ENCODE measurements at places on chromosomes 7 and 10.

GRCh38 chr10:30188556-30189237, 129.3 kb upstream of the JCAD start:
- DNase-seq, result no peak

DNA sequence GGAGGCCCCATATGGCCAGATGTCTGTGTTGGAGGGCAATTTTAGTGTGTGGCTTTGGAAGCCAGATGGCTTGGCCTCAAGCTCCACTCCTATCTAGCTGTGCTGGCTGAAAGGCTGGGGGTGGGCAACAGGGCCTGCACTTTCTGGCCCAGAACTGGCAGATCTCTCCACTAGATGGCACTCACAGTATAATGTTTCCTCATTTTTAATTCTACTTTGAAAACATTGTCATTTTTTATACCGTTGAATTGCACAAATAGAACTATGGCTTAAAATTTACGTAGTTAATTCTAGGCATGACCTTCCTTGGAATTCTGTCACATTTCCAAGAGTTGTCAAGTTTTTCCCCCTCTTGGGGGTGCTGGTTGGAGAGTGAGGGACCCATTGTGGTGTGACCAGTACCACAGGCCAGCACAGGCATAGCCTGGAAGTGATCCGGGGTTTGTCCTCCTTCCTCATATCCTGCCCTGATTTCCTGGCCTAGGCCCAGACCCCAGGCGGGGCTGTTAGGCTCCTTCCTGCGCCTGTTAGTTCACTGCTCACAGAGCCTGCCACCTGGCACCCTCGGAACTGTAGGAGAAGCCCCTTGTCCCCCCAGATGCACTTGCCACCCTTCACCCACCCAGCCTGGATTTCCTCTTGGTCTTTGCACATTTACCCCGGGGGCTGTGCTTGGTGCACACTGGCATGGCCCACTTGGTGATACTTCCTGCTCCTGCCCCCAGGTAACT, 52.8 kb downstream of the ARHGAP22 start:
- peak; percentile 72 for DNase-seq

DNA sequence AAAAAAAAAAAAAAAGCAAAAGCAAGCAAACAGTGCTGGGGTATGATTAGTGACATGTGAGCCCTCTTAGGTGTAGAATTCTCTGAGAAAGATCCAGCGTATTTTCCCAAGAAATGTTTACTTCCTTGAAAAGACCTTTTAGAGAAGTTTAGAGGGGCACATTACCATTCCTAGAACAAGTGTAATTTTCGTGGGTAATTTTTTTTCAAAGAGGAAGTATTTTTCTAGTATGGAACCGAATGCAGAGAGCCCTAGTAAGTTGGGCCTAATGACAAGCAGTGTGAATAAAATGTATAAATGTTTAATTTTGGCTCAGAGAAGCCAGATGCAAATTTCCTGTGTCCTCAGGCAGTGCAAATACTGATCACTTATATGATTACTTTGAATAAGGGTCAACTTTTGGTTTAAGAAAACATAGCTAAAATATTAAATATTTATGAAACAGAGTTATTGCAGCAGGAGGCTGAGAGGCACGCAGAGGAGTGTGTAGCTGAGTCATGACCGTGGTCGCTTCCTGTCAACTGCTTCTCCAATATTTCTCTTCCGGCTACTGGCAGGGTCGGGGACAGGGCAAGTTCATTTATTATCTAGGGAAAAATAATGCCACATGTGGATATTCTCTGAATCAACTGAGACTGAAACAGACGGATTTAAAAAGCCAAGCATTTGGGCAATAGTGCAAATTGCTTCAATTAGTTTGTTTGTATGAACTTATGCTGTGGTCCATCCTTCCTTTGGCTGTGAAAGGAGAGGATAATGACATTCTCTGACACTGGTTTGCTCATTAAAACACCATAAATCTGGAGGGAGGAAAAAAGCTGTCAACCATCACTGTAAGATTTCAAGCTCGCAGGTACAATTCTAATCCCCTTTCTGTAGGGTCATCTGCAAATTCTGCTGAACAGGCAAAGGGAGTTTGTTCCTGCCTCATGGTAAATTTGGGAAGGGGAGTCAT, 495.2 kb downstream of the GLRX3 start:
- no peak for DNase-seq

DNA sequence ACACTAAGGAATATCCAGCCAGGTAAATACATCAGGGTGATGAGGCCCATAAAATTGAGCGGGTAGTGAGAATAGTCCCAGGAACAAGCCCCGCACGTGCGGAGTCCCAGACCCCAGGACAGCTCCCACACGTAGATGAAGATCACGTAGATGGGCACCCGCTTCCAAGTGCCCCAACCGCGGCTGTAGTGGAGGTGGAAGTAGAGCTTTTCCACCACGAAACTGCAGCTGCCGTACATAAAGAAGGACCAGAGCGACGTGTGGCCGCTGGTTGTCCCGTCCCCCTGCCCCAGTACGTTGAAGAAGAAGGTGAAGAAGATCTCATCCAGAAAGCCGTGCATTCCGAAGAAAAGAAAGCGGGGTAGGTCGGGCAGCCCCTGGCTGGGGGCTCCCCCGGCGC, 948 bp downstream of the TMEM229A start:
- DNase-seq, result peak; percentile 76

GRCh38 chr7:80588591-80588990, 49.9 kb upstream of the CD36 start:
- no peak for DNase-seq

GRCh38 chr10:71972746-71973695, 8.8 kb downstream of the CHST3 start:
- DNase-seq, result no peak

- DNase-seq, result no peak
Measured at GRCh38 chr7:20826243-20826642, 39.6 kb upstream of the SP8 start.

- no peak for DNase-seq
Measured at GRCh38 chr7:92460109-92460508, 12.8 kb downstream of the GATAD1 start.

- DNase-seq, result no peak
Measured at GRCh38 chr7:100577507-100577906, 3.8 kb upstream of the SAP25 start.

DNA sequence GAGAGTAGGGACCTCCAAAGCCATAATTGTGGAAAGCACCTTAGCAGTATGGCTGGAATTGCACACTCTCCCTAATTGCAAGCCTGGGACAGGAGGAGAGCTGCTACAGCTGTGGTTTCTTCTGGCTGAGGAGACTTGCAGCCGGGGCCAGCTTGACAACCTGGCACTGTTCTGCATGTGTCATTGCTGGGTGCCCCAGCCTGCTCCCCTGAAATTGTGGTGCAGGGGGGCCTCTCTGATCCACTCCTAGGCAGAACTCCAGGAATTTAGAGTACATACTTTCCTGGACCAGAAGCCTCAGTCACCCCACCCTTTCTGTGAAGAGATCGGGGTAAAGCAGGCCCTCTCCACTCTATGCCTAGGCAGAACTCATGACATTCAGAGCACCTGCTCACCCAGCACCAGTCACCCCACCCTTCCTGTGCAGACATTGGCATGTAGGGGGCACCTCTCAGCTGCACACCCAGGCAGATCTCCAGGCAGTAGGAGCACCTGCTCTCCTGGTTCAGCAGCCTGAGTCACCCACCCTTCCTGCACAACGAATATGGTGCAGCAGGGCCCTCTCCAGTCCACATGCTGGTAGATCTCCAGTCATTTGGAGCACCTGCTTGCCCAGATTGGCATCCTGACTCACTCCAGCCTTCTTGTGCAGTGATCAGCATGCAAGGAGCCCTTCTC, 34.4 kb upstream of the DYNC1I1 start:
- no peak for DNase-seq

- peak; percentile 52 for DNase-seq
Measured at GRCh38 chr7:113710310-113711096, 208.3 kb downstream of the PPP1R3A start.

DNA sequence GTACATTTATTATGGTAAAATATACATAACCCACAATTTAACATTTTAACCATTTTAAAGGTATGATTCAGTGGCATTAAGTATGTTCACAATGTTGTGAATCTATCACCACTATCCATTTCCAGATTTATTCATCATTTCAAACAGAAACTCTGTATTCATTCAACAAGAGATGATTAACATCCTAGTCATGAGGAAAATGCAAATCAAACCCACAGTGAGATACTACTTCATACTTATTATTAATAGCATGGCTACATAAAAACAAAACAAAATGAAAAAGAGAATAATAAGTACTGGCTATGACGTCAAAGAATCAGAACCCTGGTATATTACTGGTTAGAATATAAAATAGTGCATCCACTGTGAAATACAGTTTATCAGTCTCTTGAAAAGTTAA, 386.6 kb upstream of the POM121L12 start:
- no peak for DNase-seq

GRCh38 chr7:44794331-44794730, 2.1 kb upstream of the PPIA start:
- DNase-seq, result no peak

GRCh38 chr7:114405427-114405826, 9.2 kb upstream of the FOXP2 start:
- no peak for DNase-seq

DNA sequence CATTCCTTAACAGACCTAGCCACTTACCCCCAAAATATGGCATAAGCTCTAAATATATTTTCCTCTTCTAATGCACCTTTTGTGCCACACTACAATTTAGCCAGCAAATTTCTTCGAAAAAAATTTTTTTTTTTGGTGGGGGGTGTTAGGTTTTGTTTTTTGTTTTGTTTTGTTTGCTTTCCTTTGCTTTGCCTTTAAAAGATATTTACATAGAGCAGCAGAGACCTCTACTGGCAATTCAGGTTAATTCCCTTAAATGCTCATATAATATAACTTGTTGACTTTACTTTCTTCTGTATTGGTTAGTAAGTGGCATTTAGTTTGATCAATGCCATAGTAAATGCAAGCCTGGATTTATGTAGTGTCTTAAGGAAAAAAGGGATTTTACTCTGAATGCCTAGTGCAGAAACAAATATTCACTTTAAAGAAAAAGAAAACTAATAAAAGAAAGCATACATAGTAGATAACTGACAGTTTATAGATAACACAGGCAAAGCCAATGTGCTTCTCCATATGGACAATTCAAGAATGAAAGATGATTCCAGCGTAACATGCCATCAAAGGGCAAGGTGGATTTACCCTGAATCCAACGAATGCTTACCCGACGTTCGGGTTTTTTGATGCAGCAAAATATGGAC, 1250.6 kb downstream of the GATA3 start:
- DNase-seq, result no peak

GRCh38 chr10:36802490-36803153, 322.8 kb upstream of the ANKRD30A start:
- peak; percentile 33 for DNase-seq

DNA sequence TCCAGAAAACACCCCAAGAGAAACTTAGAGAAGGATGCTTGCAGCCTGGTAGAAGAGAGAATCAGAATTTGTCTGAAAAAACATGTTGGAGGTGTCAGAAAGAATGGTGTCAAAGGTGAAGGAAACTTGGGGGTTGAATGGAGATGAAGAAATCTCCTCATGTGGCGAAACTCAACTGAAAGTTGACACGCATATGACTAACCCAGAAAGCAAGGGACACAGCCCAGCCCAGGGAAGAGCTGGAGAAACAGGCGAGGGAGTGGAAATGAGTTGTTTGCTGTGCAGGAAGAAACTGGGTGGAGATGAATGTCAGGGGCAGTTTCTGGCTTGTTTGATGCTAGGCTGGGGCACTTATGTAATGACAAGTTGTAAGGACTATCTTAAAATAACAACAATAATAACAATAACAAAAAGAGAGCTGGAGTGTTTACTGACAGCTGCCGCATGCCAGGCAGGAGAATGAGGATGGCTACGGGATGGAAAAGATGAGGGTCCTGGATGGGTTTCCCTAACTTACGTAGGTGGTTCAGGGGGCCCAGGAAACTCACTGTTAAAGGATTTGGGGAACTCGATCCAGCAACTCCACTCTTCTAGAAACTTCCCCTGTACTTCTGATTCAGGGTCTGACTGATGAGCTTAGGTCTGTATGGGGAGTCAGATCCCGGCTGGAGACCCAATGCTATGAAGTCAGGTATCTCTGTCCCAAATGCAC, 57.4 kb downstream of the MAP3K8 start:
- no peak for DNase-seq

GRCh38 chr10:49183596-49184542, 4.3 kb downstream of the TMEM273 start:
- DNase-seq, result no peak

DNA sequence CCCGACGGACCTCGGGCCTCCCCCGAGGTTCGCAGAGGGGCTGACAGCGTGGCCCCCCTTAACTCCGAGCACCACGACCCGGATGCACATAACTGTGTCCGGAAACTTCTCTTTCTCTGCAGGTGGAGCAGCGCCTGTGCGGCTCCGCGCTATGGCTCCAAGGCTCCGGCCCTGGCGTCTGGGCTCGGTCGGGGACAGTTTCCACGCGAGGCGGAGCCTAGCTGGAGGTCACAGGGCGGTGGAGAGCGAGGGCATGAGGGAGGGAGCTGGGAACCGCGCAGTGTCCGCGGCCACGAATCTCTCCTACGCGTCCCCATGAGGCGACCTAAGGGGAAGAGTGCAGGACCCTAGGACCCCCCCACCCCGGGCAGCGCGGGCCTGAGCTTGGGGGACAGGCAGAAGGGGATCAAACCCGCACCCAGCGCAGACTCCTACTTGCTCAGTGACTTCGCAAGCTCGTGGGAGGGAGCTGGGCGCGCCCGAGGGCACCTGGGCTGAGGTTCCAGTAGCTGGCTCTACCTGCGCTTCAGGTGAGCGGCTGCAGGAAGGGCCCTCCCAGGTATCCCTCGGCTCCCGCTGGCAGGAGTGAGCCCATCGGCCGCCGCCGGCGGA, 8.6 kb upstream of the MNX1 start:
- DNase-seq, result peak; percentile 55

GRCh38 chr7:155017834-155018233, 14.9 kb upstream of the PAXIP1 start:
- DNase-seq, result no peak

DNA sequence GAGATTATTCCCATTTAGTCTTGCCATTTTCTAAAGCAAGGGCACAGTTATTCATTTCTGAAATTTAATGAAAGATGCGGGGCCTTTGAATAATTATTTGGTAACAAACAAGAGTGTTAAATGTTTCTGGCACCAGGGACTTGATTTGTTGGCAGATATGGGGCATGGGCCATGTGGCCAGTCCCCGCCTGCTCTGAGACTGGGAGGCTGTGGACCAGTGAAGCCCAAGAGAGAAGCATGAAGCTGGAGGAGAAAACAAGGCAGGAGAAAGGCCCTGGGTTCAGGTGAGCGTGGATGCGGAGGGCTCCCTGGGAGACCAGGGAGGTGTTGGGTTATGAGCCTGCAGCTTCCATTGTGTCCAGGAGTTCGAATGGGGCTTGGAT, 378.5 kb downstream of the TCERG1L start:
- no peak for DNase-seq

DNA sequence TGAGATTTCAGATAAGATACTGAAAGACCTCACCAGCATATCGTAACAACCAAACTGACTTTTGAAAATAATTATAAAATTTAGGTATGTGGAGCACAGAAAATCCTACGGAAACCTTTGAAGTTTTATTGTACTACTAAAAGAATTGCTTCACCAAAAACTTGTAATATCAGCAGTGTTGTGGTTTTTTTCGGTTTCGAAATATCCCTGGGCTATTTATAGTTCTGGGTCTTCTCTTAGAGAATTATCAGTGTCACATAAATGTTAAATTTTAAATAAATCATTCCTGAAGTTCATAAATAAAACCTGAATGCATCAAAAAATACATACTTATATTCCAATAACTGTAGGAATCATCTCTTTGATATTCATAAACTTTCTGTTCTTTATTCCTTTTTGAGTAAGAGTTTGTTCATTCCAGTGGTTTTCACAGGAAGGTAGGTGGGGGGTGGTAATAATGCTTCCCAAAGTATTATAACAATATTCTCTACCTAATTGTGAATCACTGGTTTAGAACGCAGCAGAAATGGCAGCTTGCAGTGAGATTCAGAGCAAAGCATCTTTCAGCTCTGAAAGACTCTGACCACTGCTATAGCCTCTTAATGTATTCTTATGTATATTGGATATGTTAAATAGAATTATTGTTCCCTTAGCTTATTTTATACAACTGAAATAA, 60.2 kb downstream of the ZNF277 start:
- DNase-seq, result no peak

Measured in retina (tissue), 1 donor.